ENCODE measurements at places on chromosomes 1 and 21.
A peak's percentile ranks its signal among the peaks of the same experiment; 100 is the strongest.

DNA sequence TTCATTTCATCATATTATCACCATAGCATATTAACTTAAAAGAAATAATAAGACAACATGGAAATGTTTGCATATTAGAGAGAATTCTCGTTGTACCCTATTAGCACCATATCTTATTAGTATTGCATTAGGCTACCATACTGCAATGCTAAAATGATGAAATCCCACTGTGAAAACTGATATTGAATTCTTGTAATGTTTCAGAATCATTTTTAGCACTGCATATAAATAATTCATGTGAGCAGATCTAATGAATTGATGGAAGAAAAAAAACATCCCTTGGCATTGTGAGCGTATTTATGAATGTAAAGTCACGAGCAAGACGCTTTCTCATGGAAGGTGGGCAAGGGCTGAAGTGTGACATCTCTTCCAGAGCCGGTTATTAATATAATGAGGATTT is 257.1 kb upstream of the PTBP2 start:
- no peak for DNase-seq

GRCh38 chr1:104878203-104878909 is 1128.7 kb downstream of the AMY1C start:
- no peak for DNase-seq

DNA sequence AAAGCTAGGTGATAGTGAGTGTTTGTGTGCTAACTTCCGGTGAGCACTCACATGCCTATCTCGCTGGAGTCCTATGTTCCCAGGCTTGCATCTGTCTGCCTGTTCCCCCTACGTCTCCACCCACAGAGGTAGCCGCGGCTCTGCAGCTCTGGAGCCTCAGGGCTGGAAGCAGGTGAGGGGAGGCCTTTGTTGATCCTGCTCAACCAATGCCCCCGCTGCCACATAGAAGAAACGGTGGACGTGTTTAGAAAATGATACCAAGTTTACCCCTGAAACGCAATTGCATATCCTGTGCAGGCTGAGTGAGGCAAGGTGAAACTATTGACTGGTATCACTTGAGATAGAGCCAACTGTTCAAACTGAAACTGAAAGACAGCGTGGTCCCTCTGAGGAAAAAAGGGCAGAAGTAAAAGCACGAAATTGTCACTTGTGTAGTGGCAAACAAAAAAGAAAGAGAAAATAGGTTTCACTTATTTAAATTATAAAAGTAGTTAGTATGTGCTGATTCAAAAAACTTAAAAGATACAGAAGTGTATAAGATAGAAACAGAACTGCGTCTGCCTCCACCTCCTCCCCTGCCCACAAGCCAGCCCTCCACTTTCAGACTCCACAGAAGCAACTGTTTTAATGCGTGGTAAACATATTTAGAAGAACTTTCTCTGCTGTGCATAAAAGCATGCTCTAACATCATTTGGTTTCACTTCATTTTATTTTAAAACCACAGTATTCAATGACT is 38.6 kb upstream of the ETS2 start:
- DNase-seq = peak; percentile 9

- DNase-seq = no peak
Observed at GRCh38 chr1:192726820-192727504, 81.9 kb upstream of the RGS2 start.

DNA sequence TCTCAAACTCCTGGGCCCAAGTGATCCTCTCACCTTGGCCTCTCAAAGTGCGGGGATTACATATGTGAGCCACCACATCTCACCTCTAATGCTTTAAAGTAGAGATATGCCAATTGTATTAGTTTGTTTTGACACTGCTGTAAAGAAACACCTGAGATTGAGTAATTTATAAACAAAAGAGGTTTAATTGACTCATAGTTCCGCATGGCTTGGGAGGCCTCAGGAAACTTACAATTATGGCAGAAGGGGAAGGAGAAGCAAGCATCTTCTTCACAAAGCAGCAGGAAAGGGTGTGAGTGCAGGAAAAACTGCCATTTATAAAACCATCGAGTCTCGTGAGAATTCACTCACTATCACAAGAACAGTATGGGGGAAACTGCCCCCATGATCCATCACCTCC is 3.5 kb upstream of the MYCL start:
- no peak for DNase-seq
